Hypothalamus (tissue), 51 donors: ENCODE measurements at places on chromosomes 11 and 22.

GRCh38 chr11:126499131-126499752 is 143.8 kb downstream of the ST3GAL4 start:
- no peak for DNase-seq

GRCh38 chr22:44935724-44936123 is 74.1 kb downstream of the PHF21B start:
- peak; percentile 19 for DNase-seq

GRCh38 chr11:72353861-72354260 is 80.5 kb downstream of the CLPB start:
- no peak for DNase-seq

DNA sequence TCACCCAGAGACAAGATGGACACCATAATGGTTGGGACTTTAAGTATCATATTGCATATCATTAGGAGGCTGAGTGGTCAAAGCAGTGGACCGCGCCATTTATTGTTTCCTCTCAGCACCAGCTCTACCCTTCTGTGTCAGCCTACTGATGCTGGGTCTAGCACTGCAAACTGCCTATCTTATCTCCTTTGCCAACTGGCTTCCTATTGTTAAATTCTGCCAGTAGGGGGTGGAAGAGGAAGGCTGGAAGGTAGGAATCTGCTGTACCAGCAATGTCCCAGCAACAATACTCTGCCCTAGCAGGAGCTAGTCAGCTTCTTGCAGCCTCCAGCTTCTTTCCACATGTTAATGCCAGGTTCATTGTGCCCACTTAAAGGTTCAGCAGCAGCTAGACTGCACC is 367.1 kb upstream of the PDGFD start:
- DNase-seq: no peak

- no peak for DNase-seq
Observed at GRCh38 chr11:101346591-101346990, 217.0 kb upstream of the PGR start.

- DNase-seq: no peak
Observed at GRCh38 chr11:2178906-2179494, 7.4 kb upstream of the TH start.

- DNase-seq: no peak
Observed at GRCh38 chr11:122698392-122698791, 42.9 kb downstream of the UBASH3B start.

- no peak for DNase-seq
Observed at GRCh38 chr11:35847473-35847872, 96.4 kb upstream of the LDLRAD3 start.

DNA sequence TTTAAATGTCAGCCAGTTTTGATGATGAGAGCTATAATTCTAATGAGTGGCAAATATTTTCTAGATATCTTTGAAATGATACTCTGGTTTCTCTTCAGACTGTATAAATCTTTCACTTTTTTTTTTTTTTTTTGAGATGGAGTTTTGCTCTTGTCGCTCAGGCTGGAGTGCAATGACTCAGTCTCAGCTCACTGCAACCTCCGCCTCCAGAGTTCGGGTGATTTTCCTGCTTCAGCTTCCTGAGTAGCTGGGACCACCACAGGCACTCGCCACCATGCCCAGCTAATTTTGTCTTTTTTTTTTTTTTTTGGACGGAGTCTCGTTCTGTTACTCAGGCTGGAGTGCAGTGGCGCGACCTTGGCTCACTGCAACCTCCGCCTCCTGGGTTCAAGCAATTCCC is 113.6 kb downstream of the TEAD1 start:
- DNase-seq: no peak

DNA sequence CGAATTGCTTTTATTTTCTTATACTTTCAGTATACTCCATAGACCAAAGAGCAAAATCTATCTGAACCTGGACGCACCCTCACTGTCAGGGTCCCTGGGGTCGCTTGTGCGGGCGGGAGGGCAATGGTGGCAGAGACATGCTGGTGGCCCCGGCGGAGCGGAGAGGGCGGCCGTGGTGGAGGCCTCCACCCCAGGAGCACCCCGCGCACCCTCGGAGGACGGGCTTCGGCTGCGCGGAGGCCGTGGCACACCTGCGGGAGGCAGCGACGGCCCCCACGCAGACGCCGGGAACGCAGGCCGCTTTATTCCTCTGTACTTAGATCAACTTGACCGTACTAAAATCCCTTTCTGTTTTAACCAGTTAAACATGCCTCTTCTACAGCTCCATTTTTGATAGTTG is 1077.4 kb downstream of the BRD1 start:
- DNase-seq: no peak

DNA sequence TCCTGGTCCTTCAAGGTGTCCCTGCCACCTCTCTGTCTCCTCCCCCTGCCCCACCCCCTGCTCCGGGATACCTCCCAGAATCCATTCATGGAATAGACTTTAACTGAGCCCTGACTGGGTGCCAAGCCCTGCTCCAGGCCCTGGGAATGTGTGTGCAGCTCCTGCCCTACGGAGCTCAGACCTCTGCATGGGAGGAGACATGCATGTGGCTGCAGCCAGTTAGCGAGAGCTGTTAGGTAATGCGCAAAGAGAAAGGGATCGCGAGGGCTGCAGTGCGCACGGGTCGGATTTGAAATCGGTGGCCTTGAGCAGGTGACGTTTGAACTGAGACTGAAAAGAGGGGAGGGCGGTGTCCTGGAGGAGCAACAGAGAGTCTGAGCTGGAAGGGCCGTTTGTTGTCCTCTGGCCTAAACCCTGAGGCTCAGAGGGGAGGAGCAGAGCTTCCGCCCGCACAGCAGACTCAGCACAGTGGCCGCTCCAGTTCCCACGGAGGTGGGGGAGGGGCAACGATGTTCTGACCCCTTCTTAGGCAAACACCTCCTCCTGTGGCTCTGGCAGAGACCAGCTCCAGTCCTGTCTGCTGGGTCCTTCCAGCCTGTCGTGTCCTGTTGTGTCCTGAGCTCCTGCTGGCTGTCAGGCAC is 19.8 kb upstream of the LRRC10B start:
- no peak for DNase-seq

- DNase-seq: no peak
Observed at GRCh38 chr22:43925433-43926348, 2.1 kb downstream of the PNPLA3 start.

DNA sequence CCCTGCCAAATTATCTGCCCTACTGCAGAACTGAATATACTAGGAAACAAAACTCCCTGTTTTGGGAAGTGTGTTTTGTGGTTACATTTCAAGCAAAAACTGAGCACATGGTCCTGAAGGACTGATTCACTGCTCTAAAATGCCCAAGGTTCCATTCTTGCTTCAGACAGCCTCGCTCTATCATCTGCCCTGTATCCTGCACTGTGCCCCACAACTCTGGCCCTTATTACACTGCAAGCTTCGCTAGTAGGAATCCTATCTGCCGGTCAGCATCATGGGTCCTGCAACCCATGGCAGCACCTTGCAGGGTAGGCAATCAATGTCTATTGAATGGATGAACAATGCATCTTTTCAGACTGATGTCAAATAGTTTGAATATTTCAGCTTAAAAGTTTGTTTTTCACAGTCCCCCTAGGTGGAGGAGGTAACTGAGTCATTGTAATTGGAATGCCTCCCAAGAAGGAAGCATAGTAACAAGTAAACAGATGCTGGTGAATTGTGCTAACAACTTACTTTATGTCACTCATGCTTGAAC is 21.3 kb downstream of the LAYN start:
- DNase-seq: no peak

- DNase-seq: no peak
Observed at GRCh38 chr22:36036167-36036624, 7.6 kb upstream of the RBFOX2 start.

- no peak for DNase-seq
Observed at GRCh38 chr22:38567531-38568285, 2.3 kb downstream of the DMC1 start.

DNA sequence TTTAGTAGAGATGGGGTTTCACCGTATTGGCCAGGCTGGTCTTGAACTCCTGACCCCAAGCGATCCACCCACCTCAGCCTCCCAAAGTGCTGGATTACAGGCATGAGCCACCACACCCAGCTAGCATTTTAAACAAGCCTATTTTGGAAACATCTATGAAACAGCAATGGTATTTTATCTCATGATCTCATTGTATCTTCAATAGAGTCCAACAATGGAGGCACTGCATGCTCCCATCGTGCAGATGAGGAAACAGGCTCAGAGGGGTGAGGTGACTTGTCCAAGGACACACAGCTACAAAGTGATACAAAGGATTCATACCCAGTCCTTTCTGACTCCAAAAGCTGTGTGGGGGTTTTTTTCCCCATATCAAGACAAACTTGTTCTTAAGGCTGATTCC is 39.0 kb upstream of the RTL6 start:
- DNase-seq: no peak

DNA sequence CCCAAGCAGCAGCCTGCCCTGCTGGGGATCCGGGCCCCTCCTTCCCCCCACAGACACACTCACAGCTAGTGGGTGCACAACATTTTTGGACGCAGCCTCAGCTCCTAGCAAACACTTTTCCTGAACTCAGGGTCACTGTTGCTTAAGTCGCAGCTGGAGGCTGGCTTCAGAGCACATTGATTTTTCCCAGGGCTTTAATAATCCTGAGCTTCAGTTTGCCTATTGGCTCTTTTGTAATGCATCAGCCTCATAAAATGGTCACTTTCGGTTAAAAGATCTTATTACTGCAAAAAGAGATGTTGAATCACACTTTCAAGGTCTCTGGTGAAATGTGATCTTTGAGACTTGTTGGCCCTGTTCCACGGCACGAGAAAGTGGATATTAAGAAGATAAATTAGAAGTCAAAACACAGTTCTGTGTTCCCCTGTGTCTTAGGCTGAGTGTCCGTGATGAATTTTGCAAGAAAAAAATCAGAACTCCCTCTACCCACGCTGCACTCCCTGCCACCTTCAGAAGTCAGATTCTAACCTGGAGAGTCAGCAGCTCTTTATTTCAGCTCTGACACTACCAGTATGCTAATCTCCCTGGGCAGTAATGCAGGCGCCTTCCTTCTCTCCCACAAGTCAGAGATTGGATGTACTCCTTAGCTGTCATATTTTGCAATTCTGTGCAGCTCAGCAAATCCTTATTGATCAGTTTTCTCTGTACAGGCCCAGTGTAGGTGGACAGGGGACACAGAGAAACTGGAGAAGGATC is 158.2 kb upstream of the E2F8 start:
- DNase-seq: no peak

GRCh38 chr22:49300951-49301397 is 526.7 kb downstream of the BRD1 start:
- no peak for DNase-seq

GRCh38 chr11:15334766-15335165 is 220.0 kb downstream of the INSC start:
- no peak for DNase-seq

- no peak for DNase-seq
Observed at GRCh38 chr22:23922921-23923320, 28.7 kb downstream of the MIF start.

DNA sequence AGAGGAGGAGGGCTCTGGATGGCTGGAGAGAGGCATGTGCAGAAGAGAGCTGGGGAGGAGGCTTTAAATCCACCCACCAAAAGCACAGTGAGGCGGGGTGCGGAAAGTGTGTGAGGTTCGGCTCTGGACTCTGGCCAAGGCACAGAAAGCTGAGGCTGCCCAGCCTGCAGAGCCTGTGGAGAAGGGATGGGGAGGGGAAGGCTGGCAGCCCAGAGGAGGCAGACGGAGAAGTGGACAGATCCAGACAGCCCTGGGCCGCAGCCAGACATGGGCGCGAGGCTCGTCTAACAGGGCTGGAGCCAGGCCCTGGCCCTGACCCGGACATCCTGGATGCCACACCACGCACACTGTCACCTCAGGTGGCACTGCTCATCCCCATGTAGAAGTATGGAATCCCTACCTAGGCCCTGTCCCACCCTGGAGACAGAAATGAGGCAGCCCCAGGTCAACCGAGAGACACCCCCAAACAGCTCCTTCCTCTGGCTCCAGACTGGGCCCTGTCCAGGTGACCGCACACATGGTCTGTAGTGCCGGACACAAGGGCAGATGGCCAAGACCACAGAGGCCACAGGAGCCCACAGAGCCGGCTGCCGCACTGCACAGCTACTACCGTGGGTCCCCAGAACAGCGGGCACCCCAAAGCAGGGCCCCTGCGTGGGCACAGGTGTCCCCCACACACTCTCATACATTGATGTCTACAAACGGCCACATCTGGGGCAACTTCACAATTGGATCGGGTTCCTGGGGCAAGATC is 16.6 kb upstream of the MOB2 start:
- DNase-seq: peak; percentile 34

- DNase-seq: no peak
Observed at GRCh38 chr11:115222218-115222862, 281.9 kb downstream of the CADM1 start.

DNA sequence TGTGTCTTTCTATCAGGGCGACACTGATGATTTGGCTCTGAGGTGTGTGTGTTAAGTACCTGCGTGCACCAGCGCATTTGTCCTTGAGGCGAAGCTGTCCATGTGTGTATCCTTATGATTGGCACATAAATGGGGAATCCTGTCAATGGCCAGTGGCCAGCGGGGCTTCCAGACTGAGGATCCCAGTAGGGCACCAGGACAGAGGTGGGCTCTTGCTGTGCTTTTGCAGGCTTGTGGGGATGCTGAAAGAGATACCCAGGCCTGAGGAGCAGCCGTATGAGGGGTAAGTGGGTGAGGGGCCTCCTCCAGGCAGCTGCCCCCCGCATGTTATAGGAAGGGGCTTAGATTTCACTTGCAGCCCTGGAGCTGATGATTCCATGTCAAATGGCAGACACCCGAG is 156.8 kb downstream of the ST3GAL4 start:
- DNase-seq: no peak

GRCh38 chr11:111066846-111067245 is 178.7 kb upstream of the POU2AF2 start:
- DNase-seq: no peak

DNA sequence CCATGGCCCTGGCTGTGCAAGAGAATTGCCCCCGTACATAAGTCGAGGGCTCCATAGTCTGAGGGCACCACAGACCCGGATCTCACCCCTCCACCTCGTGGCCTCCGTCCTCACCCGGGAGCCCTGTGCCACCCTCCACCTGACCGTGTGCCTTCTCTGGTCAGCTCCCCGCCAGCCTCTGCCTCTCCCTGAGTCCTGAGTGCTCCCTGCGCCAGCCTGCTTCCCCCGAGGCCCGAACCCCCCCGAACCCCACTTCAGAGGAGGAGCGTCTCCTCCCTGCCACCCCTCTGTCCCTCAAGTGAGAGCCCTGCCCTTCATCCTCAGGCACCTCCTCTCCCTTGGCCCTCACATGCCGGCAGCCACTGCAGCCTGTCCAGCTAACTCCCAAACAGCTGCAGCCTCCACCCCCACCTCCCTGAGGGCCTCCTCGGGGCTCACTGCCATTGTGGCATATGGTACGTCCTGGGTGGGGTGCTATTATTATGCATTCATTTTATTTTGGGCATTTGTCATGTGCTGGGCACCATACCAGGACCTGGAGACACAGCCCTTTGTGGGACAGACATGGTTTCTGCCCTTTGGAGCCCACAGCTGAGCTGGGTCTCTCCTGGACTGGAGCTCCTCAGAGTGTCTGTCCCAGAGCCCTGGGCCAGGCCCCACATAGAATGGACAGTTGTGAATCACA is 67.2 kb downstream of the MYO7A start:
- no peak for DNase-seq

DNA sequence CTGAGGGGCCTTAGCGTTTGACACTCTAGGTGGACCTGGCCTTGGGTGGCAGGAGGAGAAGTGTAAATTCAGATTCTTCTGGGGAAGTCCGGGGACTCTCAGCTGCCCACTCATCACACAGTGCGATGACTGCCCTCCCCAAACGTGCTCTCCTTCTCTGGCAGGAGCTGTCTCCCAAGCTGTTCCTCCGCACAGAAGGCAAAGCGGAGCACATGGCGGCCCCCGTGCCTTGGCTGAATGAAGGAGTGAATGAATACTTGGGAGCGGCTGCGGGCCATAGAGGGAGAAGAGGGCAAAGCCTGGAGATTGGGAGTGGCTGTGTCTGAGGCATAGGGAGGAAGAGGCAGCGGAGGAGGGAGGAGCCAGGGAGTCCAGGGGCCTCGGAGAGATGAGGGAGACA is 6.9 kb upstream of the NAA40 start:
- DNase-seq: no peak
